T47D (cell line): ENCODE measurements at places on chromosomes 11 and 22.

- no peak for DNase-seq
Observed at GRCh38 chr11:95152876-95153856, 63.5 kb downstream of the ENDOD1 start.

DNA sequence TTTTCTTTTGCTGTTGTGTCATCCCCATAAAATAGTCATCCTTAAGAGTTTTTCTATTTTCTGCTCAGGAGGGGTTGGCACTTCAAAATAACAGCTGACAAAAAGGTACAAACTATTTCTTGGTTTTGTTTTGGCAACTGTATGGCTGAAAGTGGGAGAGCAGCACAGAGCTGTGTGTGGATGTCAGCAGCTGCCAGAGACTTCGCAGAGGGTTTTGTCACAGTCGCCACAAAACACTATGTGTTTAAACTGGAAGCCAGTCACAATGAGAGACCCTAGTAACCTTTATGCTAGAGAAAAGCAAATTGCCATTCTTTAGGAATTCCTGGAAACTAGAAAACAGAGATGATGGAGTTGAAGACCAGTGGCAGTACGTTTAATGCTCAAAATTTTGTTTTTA lies 189.6 kb upstream of the CCDC90B start:
- no peak for DNase-seq

DNA sequence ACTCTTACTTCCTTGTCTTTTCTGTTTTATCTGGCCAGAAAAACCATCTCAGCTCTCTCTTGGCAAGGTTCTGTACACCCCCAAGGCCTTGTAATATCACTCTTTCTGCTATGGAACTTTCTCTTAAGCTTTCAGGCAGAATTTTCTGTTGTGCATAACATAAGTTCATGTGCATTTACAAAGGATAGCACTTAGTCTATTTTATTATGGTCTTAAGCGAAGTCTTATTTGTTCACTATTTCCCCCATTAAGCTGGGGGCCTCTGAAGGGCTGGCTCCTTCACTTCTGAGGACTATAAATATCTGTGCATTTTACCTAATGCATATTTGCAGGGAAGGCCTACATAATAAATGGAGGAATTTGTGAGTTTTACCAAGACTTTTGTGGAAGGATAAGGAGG lies 1393.4 kb downstream of the FAM181B start:
- DNase-seq, result no peak

GRCh38 chr11:61477126-61477525 lies 31.4 kb upstream of the LRRC10B start:
- DNase-seq, result no peak

- DNase-seq, result no peak
Observed at GRCh38 chr22:29463629-29464028, 16.4 kb upstream of the NEFH start.

DNA sequence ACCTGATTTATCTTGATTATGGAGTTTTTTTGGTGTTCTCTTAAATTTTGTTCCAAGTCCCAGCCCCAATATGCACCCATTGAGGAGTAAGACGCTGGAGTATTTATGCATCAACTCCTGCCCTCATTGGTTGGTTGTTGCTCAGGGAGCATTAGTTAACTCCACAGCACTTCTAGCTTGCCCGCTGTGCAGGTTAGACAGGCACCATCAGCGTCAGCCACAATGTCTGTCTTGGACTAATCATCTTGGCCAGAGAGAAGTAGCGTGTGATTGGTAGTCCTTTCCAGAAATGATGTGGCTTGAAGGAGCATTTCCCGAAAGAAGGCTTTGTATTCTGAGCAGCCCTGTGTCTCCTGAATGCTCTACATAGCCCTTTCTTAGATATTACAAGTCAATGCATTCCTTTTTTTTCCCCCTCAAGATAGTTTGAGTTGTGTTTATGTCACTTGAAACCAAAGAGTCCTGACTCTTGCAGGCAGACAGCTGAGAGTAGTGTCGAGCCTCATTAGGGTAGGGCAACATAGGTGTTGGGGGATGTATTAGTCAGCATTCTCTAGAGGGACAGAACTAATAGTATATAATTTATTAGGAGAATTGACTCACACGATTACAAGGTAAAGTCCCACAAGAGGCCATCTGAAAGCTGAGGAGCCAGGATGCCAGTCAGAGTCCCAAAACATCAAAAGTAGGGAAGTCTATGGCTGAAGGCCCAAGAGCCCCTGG lies 94.6 kb upstream of the RCN1 start:
- DNase-seq, result peak; percentile 16

GRCh38 chr22:37392721-37393328 lies 34.5 kb downstream of the ELFN2 start:
- no peak for DNase-seq

- DNase-seq, result no peak
Observed at GRCh38 chr11:77375107-77375506, 73.6 kb upstream of the GDPD4 start.

DNA sequence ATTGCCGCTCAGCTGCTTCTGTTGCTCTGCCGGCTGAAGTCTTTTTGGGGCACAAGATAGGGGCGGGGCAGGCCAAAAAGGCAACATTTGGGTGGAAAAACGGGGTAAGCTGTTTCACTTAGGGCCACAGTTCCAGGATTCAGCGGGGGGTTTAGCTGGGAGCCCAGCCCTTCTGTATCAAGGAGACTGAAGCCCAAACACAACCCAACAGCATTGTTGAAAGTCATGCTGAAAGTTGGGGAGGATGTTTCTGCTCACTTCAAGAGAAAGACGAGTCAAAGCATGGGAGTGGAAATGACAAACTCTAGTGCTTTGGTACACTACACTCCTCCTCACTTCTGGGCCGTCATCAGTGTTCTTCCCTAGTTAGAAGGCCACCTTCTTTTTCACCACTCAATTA lies 56.1 kb upstream of the GNAZ start:
- DNase-seq, result no peak

- peak; percentile 75 for DNase-seq
Observed at GRCh38 chr11:75547617-75548058, 14.4 kb upstream of the SERPINH1 start.

GRCh38 chr11:26704249-26704648 lies 17.6 kb downstream of the SLC5A12 start:
- peak; percentile 7 for DNase-seq

DNA sequence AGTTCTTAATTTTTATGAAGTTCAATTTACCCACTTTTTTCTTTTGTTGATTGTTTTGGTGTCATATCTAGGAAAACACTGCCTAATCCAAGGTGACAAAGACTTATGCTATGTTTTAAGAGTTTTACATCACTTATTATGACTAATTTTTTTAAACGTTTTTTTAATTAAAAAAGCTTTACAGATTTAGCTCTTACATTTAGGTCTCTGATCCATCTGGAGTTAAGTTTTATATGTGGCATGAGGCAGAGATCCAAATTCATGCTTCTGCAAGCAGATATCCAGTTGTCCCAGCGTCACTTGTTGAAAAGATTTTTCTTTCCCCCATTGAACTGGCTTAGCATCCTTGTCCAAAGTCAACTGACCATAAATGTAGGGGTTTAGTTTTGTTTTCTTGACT lies 72.6 kb downstream of the PACSIN2 start:
- no peak for DNase-seq

GRCh38 chr22:42962295-42963230 lies 52.4 kb downstream of the PACSIN2 start:
- peak; percentile 26 for DNase-seq

- no peak for DNase-seq
Observed at GRCh38 chr22:43953988-43954785, 1.1 kb upstream of the SAMM50 start.

DNA sequence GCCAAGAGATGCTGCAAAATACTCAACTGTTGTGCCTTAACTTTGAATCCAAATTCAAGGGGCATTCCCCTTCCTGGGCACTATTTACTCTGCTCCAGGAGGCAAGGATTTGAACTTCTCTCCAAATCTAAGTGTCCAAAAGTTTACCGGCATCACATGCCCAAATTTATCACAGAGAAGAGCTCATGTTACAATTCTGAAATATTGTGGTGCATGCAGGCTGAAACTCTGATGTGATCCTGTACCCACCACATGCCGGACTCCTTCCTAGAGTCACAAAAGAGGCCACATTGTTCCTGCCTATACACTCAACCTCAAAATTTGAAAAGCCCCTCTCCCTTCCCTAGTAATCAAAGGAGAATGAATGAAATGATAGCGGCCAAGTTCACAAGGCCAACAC lies 1.3 kb downstream of the TRAF6 start:
- no peak for DNase-seq
